ENCODE measurements at places on chromosomes 6 and 20.

DNA sequence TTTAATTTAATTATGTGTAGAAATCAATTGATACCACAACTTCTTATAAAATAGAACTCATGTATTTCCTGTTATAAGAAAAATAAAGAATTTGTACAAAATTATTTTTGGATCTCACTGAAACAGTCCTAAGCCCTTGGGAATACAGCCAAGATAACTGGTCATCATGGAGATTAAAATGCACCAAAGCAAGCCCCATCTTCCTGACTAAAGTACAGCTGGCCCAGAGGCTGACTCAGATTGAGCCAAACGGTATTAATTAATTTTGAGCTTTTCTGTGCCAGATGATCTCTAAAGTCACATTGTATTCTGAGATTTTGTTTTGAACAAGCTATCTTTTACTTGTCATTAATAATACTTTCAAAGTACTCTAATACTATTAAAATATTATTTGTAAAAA is 978.5 kb downstream of the TBC1D32 start:
- H3K27me3 ChIP-seq = no peaks in the 10 kb centered on the region
- H3K4me3 ChIP-seq = no peak overlapping the region
- no peak overlapping the region for H3K27ac ChIP-seq
- no peaks in the 10 kb centered on the region for H3K36me3 ChIP-seq

DNA sequence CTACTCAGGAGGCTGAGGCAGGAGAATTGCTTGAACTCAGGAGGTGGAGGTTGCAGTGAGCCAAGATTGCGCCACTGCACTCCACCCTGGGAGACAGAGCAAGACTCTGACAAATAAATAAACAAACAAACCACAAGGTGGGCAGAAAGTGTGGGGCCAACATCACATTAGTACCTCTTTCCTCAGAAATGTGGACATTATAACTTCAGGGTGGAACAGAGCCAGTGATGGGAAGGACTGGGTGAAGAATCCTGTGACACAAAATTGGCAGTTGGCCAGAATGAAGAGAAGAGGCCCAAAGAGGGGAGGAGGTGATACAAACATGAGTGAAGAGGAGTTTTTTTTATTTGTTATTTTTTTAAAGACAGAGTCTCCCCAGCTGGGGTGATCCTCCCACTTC is 50.6 kb downstream of the NUP153 start:
- no peaks in the 10 kb centered on the region for H3K4me1 ChIP-seq
- no peak overlapping the region for H3K27ac ChIP-seq
- no peak for DNase-seq
- no peaks in the 10 kb centered on the region for H3K27me3 ChIP-seq
- H3K4me3 ChIP-seq = no peak overlapping the region
- peaks cover 14% of the 10 kb centered on the region for H3K36me3 ChIP-seq

DNA sequence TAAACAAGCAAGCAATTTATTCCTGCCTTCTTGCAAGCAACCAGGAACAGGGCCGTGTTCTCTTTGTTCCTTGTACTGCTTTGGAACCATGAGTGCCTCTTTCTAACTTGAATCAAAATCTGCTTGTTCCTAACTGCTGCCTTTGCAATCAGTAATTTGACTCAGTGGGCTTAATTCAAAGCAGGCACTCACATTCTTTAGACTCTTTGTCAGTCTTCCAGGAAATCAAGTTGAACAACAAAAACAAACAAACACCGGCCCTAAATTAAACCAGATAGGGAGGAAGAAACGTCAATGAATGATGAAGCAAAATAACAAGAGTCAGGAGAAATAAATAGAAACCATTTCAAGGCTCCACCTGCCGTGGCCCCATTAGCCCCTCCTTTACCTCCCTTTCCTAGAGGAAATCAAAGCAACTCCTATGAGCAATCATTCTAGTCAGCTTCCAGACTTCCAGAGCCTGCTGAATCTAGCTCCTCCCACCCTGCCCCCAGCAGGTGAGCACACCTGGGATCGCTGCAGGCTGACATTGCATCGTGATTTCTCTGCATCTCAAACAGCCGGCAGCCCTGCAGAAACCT is 582.2 kb upstream of the FLRT3 start:
- no peak overlapping the region for H3K27ac ChIP-seq
- H3K4me1 ChIP-seq = peaks cover 34% of the 10 kb centered on the region
- no peak for DNase-seq
- no peaks in the 10 kb centered on the region for H3K36me3 ChIP-seq

DNA sequence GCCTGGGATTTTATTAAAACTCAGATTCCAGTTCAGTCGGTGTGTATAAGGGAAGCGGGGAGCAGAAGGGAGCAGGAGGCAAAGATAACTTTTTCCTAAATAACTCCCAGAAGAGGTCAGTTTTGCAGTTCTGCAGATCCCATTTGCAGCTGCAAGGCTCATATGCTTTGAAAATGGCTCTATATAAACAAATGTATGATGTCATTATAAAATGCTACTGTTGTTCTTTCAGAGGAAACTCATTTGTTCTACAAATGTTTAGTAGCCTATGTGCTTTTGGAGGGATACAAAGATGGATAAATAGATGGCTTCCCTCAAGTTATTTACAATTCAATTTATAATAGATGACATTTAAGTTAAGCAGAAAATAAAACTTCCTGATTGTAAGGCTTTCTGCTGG is 29.2 kb upstream of the DSP start:
- no peak for DNase-seq

DNA sequence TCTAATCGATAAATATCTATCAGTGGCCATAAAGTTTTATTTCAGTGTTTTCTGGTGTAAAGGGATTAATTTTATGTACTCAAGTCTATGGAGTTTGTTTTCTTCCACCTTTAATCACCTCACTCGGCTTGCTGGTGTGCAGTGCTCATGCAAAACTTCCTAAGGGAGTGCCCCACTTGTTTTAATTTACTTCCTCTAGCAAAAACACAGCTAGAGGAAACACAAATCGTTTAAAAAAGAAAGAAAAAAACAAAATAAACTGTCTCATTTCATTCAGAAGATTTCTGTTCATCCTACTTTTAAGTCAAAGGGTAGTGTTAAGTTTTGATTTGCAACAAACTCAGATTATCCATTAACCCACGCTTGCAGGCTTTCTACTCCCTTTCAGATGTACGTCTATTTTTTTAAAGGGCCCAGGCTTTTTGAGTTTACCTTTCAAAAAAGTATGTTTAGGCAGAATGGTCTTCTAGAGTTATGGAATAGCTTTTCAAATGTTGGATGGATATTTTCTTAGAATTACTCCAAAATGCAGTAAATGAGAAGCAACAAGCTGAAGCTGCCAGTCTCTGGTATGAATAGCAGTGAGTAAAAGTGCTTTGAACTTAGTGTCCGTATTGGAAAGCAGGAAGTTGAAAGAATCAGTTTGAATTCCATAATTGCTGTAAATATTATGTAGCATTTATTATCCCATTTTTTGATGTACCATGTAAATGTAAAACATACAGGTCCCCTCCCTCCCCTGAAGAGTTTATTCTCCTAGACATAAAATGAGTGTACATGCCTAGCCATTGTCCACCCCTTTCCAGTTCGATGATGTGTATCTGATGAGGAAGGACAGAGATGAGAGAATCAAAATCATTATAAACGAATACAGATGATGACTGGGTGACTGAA is 113.3 kb downstream of the SLC16A10 start:
- no peaks in the 10 kb centered on the region for H3K27me3 ChIP-seq
- H3K27ac ChIP-seq = no peak overlapping the region
- DNase-seq = no peak
- no peaks in the 10 kb centered on the region for H3K36me3 ChIP-seq

DNA sequence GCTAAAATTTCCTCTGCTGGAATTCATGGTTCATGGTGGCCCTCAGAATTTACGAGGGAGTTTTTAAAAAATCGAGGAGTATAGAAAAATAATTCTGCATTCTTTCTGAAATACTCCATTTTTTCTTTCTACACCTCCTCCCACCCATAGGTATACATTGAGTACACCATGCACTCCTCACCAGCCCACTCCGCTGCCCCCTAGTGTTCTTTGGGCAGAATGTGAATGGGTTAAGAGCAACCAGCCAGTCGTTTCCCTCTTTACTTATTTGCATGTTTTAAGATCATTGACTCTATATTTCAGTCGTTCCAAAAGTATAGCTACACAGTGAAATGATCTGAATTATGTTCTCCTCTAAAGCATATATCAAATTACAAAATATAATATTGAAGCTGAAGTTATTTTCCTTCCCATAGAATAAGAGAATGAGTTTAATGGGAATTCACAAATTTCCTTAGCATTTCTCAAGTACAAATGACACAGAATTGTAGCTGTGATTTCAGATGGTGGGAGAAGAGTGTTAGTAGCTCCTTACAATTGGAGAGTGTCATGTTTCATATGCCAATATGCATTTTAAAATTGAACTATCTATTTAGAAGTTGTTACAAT is 977.7 kb upstream of the SLC35B3 start:
- no peak overlapping the region for H3K4me3 ChIP-seq
- DNase-seq = no peak
- H3K36me3 ChIP-seq = no peaks in the 10 kb centered on the region
- no peaks in the 10 kb centered on the region for H3K27me3 ChIP-seq
- no peaks in the 10 kb centered on the region for H3K4me1 ChIP-seq
- H3K27ac ChIP-seq = no peak overlapping the region
